ENCODE measurements at places on chromosomes 6 and 20.

DNA sequence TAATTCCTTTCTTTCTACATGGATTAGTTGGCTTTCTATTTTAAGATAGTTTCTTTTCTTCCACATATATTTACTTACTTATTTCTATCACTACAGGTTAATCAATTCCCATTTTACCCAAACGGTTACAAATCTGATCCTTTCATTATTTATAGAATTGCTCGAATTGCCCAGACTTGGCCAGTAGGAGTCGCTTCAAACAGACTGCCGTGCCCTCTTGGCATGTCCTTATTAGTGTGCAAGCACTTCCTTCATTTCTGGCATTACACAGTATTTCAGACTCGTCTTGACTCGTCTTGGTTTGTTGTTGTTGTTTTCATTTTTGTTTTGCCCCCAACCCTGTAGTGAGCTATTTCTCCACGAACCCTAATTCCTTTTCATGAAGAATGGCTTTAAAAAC, 74.6 kb downstream of the SAMD3 start:
- no peak overlapping the region for H3K27ac ChIP-seq
- no peak overlapping the region for H3K4me3 ChIP-seq
- no peaks in the 10 kb centered on the region for H3K4me1 ChIP-seq
- no peaks in the 10 kb centered on the region for H3K27me3 ChIP-seq

DNA sequence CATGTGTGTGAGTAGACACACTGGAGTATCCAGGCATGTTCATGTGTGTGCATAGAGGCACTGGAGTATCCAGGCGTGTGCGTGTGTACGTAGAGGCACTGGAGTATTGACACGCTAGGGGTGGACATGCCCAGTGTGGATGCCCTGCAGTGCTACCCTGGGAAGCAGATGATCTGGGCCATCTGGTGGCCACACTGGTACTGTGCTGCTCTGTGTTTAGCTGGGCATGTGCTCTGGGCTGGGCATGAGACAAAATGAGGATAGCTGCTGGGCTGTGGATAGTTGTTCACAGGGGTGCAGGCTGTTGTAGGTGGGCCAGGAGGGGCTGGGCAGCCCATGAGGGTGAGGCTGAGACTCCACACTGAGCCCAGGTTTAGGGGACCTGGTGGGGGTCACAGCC, 24.0 kb upstream of the NPBWR2 start:
- H3K27ac ChIP-seq: no peak overlapping the region
- H3K4me1 ChIP-seq: no peaks in the 10 kb centered on the region
- no peak overlapping the region for H3K4me3 ChIP-seq
- H3K36me3 ChIP-seq: no peaks in the 10 kb centered on the region
- DNase-seq: peak; percentile 56

DNA sequence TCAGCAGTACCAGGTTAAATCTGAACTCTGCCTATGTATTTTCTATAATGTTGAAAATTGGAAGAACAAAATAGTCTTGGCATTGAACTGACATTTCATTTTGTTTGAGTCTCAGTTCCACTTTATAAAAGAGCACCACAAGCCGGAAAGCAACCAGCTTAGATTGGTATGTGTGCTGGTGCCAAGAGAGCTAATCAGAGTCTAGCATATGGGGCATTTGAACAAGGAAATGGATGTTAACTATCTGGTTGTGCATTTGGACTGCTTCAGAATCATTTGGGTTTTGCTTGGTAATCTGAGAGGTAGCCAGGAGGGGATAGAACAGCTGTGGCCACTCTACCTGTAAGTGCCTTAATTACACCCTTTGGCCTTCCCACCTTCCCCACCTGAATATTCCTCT, 184.8 kb downstream of the GRIK2 start:
- H3K4me1 ChIP-seq: no peaks in the 10 kb centered on the region
- H3K4me3 ChIP-seq: no peak overlapping the region
- DNase-seq: no peak
- no peaks in the 10 kb centered on the region for H3K36me3 ChIP-seq
- H3K27me3 ChIP-seq: no peaks in the 10 kb centered on the region

DNA sequence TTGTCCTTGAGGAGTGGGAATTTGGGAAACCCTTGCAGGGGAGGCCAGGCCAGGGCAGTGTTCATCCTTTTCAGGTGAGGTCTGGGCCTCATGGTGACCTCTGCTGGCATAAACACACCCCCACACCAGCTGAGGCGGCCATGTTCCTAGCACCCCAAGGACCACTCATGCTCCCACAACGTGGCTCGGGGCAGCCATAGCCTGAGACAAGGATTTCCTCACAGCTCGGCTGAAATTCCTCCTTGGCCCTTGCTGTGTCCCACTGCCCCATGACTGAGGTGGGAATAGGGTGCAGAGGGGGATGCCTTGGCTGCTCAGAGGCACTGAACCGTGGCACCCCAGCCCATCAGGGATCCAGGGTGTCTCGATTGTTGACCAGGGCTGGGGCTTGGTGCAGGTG, 27.3 kb upstream of the SPDEF start:
- H3K27me3 ChIP-seq: no peaks in the 10 kb centered on the region
- peak; percentile 66 for DNase-seq
- no peak overlapping the region for H3K27ac ChIP-seq
- peaks cover 9% of the 10 kb centered on the region for H3K4me1 ChIP-seq

GRCh38 chr20:29689411-29690225, 1567.8 kb upstream of the DEFB115 start:
- DNase-seq: peak; percentile 50
- H3K4me3 ChIP-seq: no peak overlapping the region
- no peaks in the 10 kb centered on the region for H3K27me3 ChIP-seq
- no peak overlapping the region for H3K27ac ChIP-seq
- H3K4me1 ChIP-seq: no peaks in the 10 kb centered on the region

- no peak overlapping the region for H3K4me3 ChIP-seq
- peaks cover 30% of the 10 kb centered on the region for H3K4me1 ChIP-seq
- DNase-seq: no peak
- H3K27ac ChIP-seq: no peak overlapping the region
- H3K27me3 ChIP-seq: peaks cover 2% of the 10 kb centered on the region
- no peaks in the 10 kb centered on the region for H3K36me3 ChIP-seq
Measured at GRCh38 chr6:154602708-154603107, 92.2 kb upstream of the CNKSR3 start.

DNA sequence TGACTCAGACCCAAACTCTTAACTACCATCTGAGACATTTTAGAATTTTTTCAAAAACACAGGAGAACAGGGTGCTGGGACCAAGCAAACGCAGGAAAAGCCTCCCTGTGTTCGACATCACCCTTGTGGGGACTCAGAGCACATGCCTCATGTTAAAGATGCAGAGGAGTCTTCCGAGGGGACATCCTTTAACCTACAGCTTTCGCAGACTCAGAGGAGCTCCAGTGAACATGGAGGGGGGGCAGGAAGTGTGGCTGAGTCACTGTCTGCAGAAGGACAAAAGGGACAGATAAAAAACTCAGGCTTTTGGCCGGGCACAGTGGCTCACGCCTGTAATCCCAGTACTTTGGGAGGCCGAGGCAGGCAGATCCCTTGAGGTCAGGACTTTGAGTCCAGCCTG, 15.1 kb downstream of the BMP7 start:
- peaks cover 7% of the 10 kb centered on the region for H3K4me1 ChIP-seq
- peaks cover 2% of the 10 kb centered on the region for H3K27me3 ChIP-seq
- H3K36me3 ChIP-seq: no peaks in the 10 kb centered on the region
- no peak overlapping the region for H3K4me3 ChIP-seq

DNA sequence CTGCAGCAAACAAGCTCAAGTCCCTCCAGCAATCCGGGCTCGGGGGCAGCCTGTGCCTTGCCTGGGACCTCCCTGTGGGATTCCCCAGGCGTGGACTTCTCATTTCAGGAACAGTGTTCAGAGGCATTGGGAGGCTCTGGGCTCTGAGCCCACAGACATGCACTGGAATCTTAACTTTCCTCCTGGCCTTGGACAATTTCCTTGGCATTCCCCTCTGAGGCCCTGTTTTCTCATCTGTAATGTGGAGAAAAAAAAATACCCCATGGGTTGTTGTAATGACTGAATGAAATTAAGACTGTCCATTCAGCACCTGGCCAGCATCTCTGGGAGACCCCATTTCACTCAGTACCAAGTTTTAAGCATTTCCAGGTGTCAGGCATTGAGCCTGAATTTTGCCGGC, 17.6 kb downstream of the BPIFB4 start:
- no peak for DNase-seq
- no peaks in the 10 kb centered on the region for H3K36me3 ChIP-seq
- no peak overlapping the region for H3K27ac ChIP-seq
- H3K4me1 ChIP-seq: no peaks in the 10 kb centered on the region
- H3K4me3 ChIP-seq: no peak overlapping the region
